BE2C (cell line): ENCODE measurements at places on chromosomes 2 and 18.

DNA sequence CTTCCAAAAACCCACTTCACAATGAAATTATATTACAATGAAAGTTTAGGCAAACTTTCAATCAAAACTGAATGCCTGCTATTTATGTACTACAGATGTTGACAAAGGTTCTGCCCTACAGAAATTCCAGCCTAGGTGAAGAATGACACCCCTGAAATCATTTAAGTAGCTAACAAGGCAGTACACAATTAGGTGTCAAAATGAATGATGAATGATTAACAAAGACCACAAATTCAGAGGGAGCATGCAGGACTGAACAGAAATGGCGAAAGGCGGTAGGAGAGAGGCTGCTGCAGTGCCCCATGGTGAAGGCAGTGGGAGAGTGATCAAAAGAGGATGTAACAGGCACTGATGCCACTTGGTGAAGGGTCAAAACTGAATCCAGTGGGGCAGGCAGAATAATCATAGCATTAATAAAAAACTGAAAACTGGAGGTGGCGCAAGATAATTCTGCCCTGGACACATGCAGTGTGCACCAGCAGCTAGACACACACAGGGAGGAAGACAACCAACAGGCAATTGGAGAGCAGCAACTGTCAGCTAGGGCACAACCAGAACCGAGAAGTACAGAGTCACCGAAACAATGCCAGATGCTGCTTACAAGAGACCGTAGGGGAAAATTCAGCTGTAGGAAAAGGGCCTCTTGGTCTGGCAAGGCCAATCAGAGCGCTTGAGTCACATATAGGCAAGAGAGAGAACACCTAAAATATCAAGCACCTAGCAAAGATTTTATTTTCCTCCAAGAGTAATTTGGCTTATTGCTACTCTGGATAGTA is 4.5 kb downstream of the TMEM131 start:
- DNase-seq: no peak

- DNase-seq: no peak
Observed at GRCh38 chr2:194443926-194444325, 1213.1 kb upstream of the SLC39A10 start.

GRCh38 chr2:203707530-203707929 is 1.1 kb downstream of the CD28 start:
- no peak for DNase-seq

- DNase-seq: no peak
Observed at GRCh38 chr18:61333746-61334490, 688 bp downstream of the CDH20 start.

DNA sequence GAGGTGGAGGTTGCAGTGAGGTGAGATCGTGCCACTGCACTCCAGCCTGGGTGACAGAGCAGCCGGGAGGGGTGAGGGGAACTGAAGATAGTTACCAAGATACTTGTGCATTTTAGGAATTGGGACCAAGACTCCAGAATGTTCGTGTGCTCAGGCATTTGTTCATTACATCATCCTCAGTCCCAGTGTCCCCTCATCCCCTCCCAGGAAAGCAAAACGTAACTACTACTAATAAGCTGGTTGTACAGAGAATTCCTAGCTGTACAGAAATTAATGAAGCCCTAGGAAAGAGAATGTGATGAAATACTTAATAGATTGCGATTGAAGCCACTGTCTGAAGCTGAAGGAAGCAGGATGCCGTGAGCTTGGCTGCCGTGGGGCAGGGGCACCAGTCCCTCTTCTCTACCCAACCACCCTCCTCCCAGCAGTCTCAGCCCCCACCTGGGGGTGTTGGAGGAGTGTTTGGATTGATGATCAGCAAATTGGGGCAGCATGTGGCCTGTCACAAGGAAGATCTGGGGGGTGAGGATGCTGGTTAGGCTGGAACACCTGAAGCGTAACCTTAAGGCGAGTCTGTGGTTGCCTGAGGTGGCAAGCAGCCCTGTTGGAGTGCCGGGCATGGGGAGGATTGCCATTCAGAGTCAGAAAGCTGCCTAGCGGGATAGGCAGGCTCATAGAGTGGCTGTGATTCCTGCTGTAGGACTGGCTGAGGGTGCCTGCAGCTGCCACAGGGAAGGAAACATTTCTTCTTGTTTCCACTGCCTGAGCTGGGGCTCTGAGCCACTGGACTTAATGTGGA is 140.9 kb downstream of the SH3RF3 start:
- DNase-seq: no peak

DNA sequence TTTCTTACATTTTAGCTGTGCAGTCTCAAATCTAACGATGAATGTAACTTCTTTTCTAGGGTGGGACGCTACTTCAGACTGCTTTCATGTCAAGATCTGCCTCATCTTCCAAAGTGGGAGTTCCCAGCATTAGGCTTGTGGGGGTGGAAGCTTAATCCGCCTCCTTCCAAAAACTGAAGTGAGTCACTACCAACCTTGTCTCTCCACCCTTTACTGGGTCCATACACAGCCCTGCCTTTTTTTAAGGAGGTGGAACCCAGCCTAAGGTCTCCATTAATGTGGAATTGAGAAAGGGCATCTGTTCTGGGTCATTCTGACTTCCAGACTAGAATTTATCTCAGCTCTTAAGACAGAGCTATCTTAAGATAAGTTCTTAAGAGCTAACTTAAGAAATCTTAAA is 42.0 kb upstream of the NFE2L2 start:
- no peak for DNase-seq

DNA sequence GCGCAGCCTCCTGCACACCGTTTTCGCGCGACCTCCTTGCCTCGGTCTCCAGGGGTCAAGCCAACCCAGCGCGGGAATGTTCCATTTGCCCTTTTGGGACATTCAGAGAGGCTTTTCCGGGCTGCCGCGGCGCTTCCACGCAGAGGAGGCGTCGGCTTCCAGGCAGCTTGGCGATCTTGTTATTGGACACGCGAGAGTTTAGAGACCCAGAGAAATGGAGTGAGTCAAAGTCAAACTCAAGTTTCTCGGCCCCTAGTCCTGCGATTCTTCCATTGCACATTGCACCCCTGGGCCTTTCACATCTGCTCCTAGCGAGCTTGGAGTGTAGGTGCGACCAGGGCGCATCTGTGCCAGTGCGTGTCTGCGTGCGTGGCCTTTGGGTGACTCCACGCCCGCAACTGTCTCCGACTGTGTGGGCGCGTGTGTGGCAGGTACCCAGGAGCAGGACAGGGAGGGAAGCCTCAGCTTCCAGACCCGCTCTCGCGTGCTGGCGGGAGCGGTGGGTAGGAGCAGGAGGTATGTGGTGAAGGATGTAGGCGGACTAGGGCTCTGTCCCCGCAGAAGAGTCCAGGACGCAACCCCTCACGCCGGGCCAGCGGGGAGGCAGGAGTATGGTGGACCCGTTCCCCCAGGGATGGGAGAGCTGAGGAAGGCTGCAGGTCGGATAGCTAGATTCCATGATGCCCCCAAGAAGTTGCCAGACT is 13.5 kb downstream of the SIX3 start:
- DNase-seq: no peak

DNA sequence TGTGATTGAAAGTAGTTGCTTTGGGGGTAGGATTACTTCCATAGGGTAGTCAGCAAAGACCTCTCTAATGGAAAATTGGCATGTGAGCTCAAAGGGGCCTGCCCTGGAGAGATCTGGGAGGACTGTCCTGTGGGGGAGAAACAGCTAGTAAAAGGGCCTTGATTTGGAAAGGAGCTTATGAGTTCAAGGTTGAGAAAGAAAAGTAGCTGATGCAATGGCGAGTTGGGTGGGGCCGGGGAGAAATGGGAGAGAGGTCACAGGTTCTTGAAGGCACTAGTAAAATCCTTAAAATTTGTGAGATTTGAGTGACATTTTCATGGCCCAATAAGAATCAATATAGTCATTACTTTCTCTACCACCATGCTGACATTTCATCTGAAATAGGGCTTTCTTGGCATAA is 82.0 kb upstream of the CCDC195 start:
- DNase-seq: no peak

- DNase-seq: peak; percentile 4
Observed at GRCh38 chr2:77391119-77391518, 131.1 kb downstream of the LRRTM4 start.

- DNase-seq: no peak
Observed at GRCh38 chr18:63271148-63271547, 48.4 kb downstream of the BCL2 start.

GRCh38 chr2:46257476-46257875 is 39.7 kb upstream of the EPAS1 start:
- DNase-seq: no peak

DNA sequence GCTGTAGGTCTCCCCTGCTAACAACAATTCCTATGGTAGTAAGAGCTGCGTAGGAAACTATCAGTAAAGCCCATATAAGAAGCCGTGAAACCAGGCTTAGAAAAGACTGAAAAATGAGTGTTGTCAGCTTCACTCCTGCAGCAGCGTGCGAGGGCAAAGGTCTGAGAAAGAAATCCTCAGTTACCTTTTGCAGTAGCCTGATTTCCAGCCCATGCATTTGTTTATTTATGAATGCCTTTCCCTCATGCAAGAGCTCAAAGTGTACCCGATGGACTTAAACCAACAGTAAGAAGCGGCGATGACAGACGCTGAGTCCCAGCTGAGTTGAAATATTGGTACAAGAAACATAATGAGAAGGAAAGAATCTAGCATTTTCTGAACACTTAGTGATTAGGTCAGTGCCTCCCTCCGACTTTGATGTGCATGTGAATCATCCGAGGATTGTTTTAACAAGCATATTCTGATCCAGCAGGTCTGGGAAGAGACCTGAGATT is 15.0 kb upstream of the POLI start:
- no peak for DNase-seq

- no peak for DNase-seq
Observed at GRCh38 chr2:157334335-157334734, 8.7 kb upstream of the ERMN start.

- no peak for DNase-seq
Observed at GRCh38 chr2:229780856-229781773, 66.8 kb upstream of the DNER start.

- DNase-seq: no peak
Observed at GRCh38 chr2:20916604-20917286, 93.8 kb upstream of the LDAH start.

- DNase-seq: no peak
Observed at GRCh38 chr18:68826121-68826520, 28.2 kb downstream of the CCDC102B start.

- no peak for DNase-seq
Observed at GRCh38 chr2:194205568-194206227, 1451.3 kb upstream of the SLC39A10 start.

DNA sequence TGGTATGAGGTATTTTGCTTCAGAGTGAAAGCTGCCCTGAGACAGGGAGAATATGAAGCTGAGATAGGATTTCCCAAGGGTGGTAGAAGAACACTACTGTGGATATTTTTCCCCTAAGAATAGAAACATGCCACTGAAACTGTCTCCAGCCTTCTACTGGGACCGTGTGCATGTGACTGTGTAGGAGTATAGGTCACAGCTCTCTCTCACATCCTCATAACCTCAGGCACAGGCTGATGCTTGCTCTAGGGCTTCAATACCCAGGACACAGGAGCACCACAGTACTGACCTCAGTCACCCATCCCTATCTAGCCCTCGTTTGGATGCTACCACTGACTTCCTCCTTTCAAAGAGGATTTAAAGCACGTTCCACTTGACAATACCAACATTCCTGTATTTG is 67.2 kb downstream of the REV1 start:
- DNase-seq: no peak

DNA sequence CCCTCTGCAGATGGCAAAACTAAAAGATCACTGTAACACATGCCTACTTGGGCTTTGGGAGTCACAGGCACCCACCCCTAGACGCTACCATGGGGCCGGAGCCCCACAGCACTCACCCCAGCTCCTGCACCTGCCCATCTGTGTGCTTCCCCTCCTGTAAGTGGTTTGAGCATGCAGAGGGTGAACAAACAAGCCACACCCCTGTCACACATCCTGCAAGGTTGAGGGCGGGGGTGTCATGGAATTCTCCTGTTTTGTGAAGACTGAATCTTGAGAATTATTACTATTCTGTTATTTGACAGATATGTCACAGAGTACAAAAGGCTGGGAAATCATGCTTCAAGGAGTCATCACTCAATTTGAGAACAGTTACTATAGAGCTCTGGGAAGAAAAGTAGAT is 60.9 kb downstream of the RFTN2 start:
- DNase-seq: no peak

GRCh38 chr18:10035281-10035991 is 121.6 kb downstream of the VAPA start:
- DNase-seq: no peak

DNA sequence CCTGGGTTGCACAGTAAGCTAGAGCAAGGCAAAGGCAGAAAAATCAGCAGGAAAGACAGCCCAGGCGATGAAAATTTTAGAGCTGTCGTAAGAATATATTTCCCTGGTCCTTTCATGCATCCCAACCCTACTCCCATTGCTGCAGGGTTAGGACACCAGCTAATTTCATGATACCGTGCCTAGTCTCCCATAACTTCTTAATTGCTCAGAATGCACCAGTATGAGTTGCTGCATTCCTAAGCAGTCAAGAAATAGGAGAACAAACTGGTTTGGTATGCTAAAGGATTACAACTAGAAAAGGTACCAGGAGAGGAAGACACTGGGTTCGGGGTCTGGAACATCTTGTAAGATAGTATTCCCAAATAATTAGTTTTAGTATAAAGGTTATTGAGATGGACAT is 269.4 kb upstream of the NRXN1 start:
- DNase-seq: no peak

DNA sequence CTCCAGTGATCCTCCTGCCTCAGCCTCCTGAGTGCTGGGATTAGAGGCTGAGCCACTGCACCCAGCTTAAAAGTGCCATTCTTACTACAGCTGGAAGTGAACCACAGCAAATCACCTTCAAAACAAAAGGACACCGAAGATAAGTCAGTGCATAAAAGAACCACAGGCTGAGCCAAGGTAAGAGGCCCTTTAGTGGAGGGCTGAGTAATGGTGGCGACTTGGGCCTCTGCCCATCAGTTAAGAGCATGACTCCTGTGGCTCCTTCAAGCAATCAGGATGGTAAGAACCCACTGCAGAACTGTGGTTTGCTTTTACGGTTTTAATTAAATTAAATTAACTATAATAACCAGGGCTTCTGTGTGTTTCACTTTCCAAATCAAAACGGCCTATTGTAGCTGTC is 75.1 kb downstream of the CTAGE1 start:
- peak; percentile 83 for DNase-seq

GRCh38 chr2:31058096-31059035 is 79.9 kb downstream of the GALNT14 start:
- DNase-seq: no peak

GRCh38 chr2:32068-32467 is 14.2 kb downstream of the FAM110C start:
- DNase-seq: no peak

- DNase-seq: no peak
Observed at GRCh38 chr2:64937687-64938491, 51.3 kb upstream of the SLC1A4 start.
